ENCODE measurements at places on chromosomes 3 and 15.

DNA sequence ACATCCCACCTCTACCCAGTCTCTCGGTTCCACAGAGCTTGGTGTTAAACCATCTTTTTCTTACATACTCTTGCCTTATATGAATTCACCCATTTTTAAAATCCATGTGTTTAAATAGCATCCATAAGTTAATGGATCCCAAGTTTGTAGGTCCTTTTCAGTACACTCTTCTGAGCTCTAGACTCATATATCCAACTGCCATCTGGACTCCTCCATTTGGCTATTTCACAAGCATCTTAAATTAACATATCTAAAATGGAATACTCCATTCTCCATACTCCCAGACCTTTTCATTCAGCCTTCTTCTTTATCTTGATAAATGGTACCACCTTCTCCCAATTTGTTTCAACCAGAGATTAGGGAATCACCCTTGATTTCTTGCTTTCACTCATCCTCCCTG is 113.4 kb downstream of the CHST2 start:
- no peak for DNase-seq

GRCh38 chr3:170027233-170028102 is 10.3 kb upstream of the GPR160 start:
- no peak for DNase-seq

GRCh38 chr15:60548101-60548500 is 69.2 kb upstream of the ICE2 start:
- DNase-seq: no peak

DNA sequence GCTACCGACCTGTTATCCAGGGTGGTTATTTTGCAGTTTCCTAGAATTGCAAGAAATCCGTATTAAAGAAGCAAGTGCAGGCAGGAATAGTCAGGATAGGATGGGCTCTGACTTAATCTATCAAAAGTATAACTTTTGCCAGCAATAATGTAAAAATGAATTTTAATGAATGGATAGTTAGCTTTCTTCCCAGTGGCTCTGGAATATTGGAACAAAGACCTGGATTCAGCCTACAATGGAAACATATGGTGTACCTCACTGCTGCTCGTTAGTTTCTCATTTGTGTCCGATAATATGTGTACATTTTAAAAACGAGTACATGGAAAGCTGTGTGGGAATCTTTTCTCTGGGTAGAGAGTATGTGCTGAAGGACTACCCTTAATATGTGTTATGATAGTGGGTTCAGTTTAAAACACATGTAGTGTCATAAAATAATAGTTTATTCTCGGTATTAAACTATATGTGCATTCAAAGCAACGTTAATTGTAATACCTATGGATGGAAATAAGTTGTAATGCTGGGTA is 805 bp downstream of the SERPINI1 start:
- DNase-seq: no peak

GRCh38 chr3:126442856-126443242 is 32.8 kb downstream of the ZXDC start:
- no peak for DNase-seq

GRCh38 chr15:25508369-25509002 is 69.7 kb upstream of the UBE3A start:
- DNase-seq: peak; percentile 7

GRCh38 chr3:55579496-55579895 is 92.4 kb upstream of the WNT5A start:
- peak; percentile 59 for DNase-seq

DNA sequence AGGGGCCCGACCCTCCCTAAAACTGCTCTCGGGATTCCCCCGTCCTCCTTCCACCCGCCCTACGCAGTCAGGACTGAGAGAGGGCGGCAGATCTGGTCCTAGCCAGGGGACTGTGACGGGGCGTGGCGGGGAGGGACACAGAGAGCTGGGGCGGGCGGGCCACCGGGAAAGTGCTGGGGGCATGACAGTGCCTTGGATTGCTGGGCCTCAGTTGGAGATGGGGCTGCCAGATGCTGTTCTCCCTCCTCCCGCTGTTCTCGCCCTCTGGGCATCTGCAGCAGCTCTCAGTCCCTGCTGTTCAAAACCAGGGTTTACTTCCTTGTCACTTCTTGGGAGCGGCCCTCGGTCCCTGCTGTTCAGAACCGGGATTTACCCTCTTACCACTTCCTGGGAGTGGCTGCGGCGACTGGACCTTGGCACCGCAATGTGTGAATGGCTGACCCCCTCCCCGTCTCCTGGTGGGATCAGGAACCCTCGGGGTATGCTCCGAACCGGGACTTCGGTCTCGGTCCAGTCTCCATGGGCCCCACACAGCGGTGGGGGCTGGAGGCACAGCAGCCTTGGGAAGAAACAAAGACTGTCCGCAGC is 1.8 kb upstream of the RPP25 start:
- no peak for DNase-seq

DNA sequence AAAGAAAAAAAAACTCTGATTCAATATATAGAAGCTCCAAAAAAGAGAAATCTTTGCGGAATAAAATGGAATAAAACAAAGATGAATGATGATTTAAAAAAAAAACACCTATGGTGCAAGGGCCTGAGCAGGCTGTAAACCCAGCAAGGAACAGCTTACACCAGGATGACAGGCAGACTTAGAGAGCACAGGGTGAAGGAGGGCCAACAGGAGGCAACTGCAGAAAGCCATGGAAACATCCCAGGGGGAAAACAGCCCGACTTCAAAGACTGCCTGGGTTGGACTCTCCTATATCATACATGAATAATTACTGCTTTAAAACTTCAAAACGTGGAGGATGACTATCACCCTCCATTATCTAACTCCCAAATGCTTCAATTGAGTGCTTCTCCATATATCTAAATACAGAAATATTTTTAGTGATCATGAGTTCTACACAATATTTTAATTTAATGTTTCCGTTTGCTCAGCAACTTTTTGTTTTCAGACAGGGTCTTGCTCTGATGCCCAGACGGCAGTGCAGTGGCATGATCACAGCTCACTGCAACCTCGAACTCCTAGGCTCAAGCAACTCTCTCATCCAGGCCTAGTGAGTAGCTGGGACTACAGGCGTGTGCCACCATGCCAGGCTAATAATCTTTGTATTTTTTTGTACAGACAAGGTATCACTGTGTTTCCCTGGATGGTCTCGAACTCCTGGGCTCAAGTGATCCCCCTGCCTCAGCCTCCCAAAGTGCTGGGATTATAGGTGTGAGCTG is 456.2 kb downstream of the TBL1XR1 start:
- no peak for DNase-seq

GRCh38 chr15:66675446-66675845 is 26.6 kb upstream of the SMAD6 start:
- no peak for DNase-seq

DNA sequence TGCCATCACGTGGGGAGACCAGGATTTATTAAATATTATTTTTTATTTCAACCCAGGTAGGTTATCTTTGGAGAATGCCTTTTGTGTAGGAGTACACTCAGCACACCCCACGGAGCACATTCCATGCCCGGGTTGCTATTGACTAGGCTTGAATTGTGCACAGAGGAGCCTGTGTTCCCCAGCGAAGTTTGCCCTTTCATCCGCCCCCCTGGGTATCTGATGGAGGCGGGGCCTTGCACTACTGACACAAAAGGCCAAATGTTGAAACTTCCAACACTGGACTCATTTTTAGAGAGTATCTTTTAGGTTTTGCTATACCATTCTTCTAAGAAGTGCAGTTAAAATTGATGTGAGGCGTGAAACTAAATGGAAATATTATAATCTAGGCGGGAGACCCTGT is 39.3 kb upstream of the PPP4R2 start:
- no peak for DNase-seq

DNA sequence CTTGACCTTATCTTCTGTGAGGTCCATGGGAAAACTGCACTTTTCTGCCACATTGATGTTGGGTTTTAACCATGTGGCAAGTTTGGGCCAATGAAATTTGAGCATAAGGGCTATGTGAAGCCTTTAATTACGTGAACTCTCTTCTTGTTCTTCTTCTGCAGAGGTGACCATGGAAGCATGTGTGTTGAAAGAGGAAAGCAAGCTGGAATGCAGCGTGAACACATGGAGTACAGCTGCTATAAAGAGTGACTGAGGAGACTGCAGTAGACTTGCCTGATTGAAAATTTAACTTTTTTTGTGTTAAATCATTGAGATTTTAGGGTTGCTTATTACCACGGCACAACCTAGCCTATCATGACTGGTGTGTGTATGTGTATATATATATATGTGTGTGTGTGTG is 347.3 kb downstream of the ZIC1 start:
- DNase-seq: no peak

DNA sequence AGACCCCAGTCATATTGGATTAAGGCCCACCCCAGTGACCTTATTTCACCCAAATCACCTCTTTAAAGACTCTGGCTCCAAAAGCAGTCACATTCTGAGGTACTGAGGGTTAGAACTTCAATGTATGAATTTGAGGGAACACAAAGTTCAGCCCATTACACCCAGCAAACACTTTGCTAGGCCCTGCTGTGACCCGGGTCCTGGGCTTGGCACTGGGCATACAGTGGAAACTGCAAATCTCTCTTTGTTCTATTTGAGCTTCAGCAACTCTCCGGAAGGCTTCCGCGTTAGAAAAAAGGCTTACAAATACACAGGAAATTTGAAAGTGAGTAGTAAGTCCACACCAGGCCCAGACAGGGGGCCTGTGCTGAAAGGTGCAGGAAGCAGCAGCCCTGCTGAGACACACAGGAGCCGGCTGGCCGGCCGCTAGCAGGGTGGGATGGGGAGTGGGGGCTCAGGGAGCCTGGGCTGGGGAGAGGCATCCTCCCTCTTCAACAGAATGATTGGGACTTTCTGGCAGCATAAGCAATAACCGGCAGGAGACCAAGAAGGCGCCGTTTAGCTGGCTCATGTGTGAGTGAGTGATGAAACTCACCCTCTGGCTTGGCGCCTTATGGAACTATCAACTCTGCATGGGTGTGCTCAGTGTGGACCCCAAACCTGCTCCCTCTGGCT is 13.0 kb downstream of the LIPC start:
- no peak for DNase-seq

- no peak for DNase-seq
Measured at GRCh38 chr15:71812966-71813722, 2.8 kb downstream of the NR2E3 start.

- DNase-seq: no peak
Measured at GRCh38 chr3:150905339-150905738, at the start of gene MINDY4B. Gene MINDY4B, minus strand, starts transcription at chr3:150905439. Its CDS starts 0 bp downstream, at chr3:150905439.

GRCh38 chr3:159266779-159267178 is 464.9 kb downstream of the MFSD1 start:
- no peak for DNase-seq

DNA sequence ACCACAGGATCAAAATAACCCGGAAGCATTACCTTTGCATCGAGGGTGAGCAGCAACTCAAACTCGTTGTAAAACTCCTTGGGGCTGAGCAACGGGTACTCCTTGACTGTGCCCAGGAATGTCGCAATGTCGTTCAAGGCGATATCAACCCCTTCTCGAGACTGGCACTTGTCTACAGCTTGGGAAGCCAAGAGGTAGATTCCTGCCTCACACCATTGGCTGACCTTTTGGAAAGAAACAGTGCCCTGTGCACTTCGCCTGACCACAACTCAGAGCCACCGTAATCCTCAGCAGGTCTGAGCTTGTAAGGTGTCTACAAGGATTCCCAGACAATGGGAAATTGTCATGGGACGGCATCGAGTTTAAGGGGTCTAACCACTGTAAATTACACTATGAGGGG is 43.9 kb downstream of the B3GNT5 start:
- DNase-seq: no peak

- no peak for DNase-seq
Measured at GRCh38 chr3:58416191-58416590, 17.4 kb downstream of the PDHB start.

DNA sequence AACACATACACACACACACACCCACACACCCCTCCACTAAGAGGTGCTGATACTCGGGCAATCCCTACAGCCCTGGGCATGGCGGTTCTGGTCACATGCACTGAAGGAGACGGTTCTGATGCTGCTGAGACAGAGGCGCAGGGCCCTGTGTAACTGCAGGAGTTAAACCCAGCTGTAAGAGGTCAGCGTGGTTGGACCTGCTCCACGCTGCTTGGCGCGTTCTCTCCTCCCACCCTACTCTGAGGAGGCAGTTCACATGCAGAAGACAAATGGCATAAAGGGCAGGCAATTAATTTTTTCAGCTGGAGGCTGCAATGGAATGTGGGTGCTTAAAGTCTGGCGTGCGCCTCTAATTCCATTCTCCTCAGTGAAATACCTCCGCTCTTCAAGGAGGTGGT is 35.2 kb downstream of the GRK7 start:
- no peak for DNase-seq

- DNase-seq: no peak
Measured at GRCh38 chr3:33915796-33916546, 117.5 kb downstream of the PDCD6IP start.

- DNase-seq: peak; percentile 85
Measured at GRCh38 chr15:55408012-55408928, at the start of the genes CCPG1 and PIERCE2. Gene CCPG1, minus strand, starts transcription at chr15:55408359. Its CDS starts 18,935 bp downstream, at chr15:55389424. Gene PIERCE2, plus strand, starts transcription at chr15:55408495. Its CDS starts 274 bp downstream, at chr15:55408769.

GRCh38 chr15:55239440-55240124 is 42.8 kb upstream of the RSL24D1 start:
- DNase-seq: no peak

- DNase-seq: peak; percentile 84
Measured at GRCh38 chr3:151305060-151305774, 11.4 kb downstream of the GPR87 start.

DNA sequence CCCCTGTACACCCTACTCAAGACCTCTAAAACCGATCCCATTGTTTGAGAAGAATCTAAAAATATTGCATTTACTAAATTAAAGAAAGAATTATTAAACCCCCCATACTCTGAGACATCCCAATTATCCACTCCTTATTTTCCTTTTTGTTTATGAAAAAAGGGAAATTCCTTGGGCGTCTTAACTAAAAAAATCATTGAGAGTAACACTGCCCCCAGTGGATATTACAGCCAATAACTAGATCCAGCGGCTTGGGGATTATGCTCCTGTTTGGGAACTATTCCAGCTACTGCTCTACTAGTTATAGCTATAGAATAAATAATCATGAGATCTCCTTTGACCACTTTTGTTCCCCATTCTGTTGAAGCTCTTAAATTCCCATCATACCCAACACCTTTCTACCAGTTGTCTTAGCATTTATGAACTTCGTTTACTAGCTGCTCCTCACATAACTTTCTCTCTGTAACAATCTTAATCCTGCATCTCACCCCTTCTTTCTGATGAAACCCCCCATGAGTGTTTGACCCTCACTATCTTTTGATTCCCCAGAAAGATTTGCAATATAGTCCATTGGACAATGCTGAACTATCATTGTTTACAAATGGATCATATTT is 12.7 kb upstream of the CFAP91 start:
- no peak for DNase-seq

DNA sequence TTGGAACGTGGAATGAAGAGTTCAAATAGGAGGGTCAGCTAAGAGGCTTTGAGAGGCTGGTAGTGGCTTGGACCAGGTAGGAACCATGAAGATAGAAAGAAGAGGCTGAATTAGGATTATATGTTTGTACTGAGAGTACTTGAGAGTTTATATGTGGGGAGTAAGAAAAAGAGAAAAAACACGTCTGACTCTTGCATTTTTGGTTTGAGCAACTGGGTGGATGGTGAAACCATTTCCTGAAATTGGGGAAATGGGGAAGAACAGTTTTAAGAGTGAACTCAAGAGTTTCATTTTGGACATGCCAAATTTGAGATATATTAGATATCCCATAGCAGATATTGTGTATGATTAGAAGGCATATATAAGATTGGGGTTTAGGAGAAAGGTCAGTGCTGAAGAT is 92.9 kb upstream of the TNIK start:
- DNase-seq: no peak

- DNase-seq: no peak
Measured at GRCh38 chr3:126340943-126341754, 16.1 kb downstream of the KLF15 start.
